ENCODE measurements at places on chromosomes 6 and 20.

GRCh38 chr6:40138273-40138720, 204.0 kb upstream of the MOCS1 start:
- DNase-seq, result no peak

- no peak for DNase-seq
These were observed 359.0 kb downstream of the BCKDHB start for GRCh38 chr6:80465513-80465912.

- no peak for DNase-seq
These were observed 61.8 kb downstream of the BANF2 start for GRCh38 chr20:17761604-17762003.

DNA sequence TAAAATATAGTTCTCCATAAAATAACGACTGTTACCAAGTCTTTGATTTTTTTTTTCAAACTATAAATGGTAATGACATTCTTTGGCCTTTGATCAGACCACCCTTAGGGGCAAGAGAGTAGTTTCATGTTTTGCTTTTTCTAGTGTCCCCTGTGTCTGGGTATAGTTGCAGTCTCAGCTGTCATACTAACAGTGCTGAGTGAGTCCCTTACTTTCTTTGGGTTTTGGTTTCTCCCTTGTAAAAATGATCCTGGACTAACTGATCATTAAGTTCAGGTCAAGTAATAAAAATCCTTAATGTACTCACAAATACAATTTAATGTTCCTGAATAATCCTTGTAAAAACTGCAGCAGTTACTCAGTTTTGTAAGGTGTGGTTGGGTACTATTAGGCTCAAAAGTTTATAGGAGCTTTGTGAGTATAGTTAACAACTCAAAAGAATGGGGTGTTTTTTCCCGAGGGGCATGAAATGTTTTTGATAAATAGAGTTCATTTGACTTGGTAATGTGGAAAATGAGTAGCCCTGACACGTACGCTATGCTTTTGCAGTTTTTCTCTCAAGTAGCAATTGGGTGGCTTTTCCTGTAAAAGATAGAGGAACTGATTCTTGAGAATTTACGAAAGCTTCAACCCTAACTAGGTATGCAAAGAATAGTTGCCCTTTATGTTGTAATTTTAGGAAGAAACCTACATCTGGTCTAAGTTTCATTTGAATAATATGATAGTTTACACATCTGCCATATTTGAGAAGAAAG, 6.2 kb downstream of the PTPN1 start:
- DNase-seq, result no peak

DNA sequence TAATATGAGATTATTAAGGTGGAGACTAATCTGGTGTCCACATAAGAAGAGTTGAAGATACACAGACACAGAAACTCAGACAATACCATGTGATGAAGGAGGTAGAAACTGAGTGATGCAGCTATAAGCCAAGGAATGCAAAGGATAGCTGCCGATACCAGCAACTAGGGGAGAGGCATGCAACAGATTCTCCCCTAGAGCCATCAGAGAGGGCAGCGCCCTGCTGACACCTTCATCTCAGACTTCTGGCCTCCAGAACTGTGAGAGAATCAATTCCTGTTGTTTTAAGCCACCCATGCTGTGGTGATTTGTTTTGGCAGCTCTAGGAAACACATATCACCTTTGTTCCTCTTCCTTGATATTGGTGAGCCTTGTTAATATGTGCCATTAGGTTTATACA, 41.5 kb downstream of the STXBP5 start:
- no peak for DNase-seq
